ENCODE measurements at places on chromosomes 4 and X.

- DNase-seq, result no peak
Observed at GRCh38 chr4:156596026-156596425, 375.6 kb downstream of the PDGFC start.

DNA sequence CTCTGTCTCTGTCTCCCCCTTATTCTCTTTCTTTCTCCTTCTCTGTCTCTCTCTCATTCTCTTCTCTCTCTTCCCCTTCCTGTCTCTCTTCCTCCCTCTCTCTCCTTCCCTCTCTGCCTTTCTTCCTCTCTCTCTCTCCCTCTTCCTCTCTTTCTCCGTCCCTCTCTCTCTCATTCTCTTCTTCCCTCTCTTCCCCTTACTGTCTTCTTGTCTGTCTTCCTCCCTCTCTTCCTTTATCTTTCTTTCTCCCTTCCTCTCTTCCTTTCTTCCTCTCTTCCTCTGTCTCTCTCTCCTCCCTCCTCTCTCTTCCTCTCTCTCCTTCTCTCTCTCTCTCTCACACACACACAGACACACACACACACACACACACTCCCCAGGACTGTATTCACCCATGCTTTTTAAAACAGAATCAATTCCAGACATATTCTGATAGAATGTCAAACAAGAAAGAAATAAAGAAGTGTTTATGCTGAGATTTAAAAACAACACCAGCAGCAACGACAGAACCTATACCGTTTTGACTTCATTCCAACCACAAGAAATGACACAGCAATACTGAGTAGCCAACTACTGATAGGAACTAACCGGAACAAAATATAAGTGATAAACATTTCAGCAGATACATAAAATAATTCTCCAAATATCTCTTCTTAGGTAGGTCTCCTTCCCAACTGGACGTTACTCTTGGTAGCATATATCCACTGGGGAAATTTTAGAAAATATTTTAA lies 296.7 kb downstream of the ASMT start:
- no peak for DNase-seq

DNA sequence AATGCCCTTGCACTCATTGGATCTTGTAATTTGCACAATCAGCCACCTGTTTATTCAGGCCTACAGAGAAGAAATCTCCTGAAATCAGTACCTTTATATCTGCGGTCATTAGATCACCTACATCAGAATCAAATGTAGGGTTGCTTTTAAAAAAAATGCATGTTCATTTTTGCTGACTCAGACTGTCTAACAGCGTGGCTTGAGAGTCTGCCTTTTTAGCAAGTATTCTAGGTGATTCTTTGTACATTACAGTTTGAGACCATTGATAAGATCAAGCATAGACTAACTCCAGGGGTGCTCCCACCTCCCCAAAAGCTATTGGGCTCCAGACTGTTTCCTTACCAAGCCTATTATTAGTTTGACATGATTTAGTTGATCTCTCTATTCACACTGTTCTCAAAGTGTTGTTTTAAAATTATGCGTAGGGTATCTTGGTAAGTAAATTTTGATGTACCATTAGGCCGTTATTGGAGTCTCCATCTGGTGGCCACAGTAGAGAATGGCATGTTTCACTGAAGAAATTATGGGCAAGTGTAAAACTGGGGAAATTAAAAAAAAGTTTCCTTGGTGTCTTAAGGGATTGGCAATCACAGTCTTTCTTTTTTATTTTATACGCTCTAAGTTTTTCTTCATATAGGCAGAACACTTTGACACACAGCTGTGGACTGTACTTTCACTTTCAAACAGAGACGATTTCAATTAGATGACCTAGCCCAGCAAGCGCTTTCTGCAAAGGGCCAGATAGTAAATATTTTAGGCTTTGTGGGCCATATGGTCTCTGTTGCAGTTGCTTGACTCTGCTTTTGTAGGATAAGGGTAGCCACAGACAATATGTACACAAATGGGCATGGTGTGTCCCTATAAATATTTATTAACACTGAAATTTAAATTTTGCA lies 33.7 kb upstream of the MSL3 start:
- DNase-seq, result no peak

DNA sequence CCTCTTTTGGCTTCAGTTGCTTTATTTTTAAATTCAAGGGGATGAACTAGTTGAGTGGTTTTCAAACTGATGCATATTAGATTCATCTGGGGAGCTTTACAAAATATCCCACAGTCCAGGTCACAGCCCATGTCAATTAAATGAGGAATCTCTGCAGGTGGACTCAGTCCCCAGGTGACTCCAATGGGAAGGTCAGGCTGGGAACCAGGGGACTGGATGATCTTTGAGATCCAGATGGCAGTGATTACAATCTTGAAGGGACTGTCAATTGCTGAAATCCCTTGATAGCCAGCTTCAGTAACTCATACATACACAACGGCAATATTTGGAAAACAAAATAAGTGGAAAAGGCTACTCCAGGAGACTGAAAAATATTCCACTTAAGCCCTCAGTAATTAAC lies 7.0 kb downstream of the ADH1B start:
- DNase-seq, result no peak

GRCh38 chr4:13704761-13705160 lies 77.2 kb upstream of the BOD1L1 start:
- no peak for DNase-seq

GRCh38 chr4:106240699-106241098 lies 75.3 kb downstream of the TBCK start:
- no peak for DNase-seq

DNA sequence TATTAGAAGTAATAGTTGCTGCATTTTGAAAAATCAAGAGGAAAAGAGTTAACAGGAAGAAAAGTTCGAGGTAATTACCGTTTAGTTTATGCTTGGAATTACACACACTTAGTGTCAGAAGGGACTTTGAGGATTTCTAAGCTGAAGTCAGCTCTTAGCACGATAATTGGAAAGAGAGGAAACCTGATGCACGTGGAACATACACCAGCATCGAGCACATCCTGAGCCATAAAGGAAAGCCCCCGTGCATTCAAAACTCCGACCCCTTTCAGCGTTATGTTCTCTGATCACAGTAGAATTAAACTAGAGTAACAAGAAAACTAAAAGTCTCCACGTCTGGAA lies 400 bp upstream of the PAQR3 start:
- DNase-seq, result no peak

DNA sequence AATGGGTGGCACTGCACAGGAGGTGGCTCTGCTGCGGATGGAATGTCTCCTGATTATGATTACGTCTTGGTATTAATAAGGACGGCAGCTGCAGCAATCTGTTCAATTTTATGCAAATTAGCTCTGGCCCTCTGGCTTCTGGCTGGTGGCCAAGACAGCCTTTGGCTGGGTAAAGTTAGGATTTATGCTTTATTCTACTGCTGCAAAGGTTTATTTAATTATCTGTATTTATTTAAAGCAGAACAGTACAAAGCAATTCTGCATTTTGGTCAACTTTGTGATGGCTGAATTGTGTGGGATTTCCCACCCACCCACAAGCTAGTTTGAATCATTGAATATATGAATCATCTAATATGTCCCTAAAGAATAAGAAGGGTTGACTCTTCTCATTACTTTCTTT lies 745.6 kb upstream of the FAM241A start:
- DNase-seq, result no peak

DNA sequence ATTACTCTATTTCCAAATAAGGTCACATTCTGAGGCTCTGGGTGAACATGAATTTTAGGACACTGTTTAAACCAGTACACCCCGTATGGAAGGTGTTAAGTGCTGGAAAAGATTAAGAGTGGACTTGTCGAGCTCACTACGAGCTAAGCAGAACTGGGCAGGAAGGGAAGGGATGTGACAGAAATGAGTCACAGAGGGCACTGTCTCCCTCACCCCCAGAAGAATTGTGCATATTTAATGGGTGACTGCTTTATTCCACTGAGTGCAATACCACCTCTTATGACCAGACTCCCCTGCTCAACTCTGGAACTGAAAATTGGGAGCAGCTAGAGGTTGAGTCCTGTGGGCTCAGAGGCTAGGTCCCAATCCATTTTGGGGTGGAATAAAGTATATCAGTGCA lies 187.4 kb upstream of the RPS6KA3 start:
- no peak for DNase-seq

DNA sequence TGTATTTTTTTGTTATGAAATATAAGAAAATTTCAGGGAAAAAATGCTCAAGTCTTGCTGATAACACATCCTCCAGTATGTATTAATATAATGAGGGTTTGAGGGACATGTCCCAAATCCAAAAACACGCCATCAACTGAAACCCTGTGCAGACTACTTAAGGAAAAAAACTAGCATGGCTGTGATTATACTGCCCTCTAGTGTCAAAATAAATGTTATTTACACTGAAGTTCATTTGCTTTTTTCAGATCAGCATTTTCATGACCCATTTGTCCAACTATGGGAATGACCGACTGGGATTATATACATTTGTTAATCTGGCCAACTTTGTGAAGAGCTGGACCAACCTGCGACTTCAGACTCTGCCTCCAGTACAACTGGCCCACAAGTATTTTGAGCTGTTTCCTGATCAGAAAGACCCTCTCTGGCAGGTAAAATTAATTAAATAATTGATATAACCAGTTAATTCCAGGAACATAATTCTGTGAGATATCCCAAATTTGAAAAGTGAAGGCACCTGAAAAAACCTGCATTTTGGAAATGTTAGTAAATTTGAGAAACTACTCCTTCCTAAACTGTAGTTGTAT lies 128.5 kb downstream of the PRSS12 start:
- DNase-seq, result peak; percentile 45

DNA sequence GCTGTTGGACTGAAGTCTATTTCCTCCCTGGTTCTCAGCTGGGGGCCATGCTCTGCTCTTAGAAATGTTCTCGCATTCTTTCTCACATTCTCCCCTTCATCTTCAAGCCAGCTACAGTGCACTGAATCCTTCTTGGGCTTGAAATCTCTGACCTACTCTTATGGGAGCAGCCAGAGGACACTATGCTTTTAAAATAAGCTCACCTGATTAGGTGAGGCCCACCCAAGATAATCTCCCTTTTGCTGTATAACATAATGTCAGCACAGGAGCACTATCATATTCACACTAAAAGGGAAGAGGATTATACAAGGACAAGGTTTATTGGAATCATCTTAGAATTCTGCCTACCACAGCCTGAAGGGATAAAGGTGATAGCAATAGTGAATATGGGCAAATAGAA lies 146.3 kb downstream of the ZNF674 start:
- no peak for DNase-seq

DNA sequence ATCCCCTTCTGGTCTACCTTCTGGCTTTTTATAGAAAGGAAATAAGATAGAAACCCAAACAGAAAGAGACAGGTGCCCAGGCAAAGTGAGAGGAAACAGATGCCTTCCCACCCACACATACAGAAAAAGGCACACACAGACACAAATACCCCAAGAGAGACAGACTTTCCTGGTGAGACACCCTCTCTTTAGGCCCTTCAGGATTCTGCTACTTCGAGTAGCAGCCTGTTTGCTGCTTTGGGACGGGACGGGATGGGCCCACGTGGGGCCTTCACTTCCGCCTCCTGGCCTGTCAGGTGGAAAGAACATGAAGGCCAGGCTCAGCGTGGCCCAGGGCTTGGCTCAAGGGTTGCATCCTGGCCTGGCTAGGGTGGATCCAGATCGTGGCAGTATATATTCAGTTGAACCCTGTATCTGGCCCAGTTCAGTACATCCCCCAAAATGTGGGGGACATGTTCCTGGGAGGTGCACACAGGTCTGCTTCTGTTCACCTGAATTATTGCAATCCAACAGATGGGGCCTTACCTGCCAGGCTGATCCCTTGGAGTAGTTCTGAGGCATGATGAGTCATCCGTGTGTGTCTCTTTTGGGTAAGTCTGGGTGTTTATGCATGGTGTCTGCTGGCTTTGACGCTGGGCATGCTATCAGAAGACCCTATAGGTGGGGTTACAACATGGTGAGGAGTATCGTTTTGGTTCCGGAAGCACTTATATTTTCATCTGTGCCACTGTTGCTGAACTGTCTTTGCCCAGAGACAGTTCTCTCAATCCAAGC lies 2.4 kb downstream of the ZNF275 start:
- DNase-seq, result no peak

GRCh38 chr4:13525606-13526281 lies 18.6 kb downstream of the NKX3-2 start:
- no peak for DNase-seq

DNA sequence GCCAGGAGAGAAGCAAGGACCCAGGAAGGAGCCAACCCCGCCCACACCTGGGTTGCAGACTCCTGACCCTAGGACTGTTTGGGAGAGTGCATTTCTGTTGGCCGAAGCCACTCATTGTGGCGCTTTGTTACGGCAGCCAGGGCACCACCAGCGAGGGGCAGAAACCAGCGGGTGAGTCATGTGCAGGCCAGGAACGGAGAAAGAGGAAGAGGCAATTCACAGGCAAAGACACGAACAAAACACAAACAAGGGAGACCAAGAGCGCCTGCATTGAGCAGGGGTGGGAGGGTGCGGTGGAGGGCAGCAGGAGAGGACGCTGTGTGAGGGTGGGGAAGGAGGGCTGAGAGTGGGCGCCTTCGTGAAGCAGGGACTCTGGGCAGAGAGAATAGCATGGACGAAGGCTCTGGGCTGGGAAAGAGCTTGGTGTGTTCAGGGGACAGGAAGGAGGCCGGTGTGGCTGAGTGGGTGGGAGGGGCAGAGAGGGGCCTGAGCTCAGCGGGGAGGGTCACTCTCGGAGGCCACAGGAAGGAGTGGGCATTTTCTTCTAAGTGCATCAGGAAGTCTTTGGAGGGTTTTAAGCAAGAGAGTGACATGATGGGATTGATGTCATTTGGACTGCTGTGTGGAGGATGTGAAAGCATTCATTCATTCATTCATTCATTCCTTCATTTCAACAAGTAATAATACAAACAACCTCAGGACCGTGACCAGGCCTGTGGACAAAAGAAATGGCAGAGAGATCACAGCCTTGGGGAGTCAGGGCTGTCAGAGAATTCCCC lies 12.2 kb upstream of the WFS1 start:
- DNase-seq, result no peak

DNA sequence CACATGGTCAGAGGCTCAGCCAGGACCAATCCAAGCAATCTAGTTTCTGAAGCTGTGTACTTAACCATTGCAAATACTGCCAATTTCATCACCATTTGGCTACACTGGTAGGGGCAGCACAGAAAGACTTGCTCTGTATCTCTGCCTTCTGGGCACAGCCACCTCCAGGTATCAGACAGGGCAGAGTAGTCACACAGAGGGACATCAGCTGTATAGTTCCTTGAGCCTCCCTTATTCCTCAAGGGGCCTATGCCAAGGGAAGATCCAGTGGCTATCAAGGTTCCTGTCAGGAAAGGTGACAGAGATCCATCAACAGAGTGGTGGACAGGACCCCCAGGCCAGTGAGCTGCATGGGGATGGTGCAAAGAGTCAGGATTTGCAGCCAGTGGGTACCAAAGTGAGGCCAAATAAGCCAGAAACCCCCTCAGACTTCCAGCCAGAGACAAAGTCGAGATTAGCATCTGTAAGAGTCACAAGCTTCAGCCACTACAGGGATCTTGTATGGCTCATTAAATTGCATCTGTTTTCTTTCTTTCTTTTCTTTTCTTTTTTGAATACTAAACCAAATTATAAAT lies 381.6 kb upstream of the CPEB2 start:
- DNase-seq, result no peak

DNA sequence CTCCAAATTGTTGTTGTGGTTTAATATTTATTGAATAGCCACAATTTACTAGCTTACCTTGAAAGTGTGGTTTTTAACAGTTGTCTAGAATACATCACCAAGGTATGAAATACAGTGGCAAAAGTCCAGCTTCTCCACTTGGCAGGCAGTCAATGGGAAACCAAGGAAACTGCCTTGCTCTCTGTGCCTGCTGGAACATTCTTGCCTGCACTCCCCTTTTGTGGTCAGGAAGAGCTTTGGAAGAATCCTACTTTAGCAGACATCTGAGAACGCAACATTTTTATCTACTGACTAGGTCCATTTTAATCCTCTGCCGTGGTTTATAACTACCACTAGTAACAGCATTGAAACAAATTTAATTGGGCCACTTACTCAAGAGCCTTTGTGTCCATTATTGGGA lies 64.5 kb downstream of the TENM3 start:
- DNase-seq, result no peak
